ENCODE measurements at places on chromosomes 2 and 18.

GRCh38 chr2:234464291-234464645 is 32.6 kb downstream of the ARL4C start:
- no peak for DNase-seq

GRCh38 chr2:163565192-163565591 is 170.6 kb downstream of the FIGN start:
- DNase-seq: no peak

DNA sequence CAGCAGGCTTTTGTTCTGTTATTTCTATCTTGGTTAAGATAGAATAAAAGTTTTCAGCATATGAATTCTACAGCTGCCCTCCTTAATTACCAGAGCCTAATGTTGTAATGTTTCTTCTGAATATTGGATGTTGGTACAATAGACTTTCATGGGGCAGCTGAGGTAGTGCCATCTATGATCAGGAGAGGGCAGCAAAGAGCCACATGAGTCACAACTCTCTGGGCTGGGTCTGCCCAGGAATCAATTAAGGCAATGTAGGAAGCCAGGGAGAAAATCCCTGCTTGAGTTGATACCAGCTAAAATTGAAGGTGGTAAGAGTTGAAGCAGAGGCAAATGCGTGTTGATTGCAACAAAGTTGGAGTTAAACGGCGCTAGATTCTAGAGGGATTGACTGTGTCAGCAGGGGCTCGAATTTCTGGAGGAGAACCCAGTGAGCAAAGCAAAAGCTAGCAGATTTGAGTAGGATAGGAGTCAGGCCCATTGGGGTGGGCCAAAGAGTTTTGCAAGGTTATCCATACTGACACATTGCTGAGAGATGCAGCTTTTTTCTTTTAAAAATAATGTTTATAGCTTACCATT is 10.6 kb upstream of the MC5R start:
- peak; percentile 50 for DNase-seq

DNA sequence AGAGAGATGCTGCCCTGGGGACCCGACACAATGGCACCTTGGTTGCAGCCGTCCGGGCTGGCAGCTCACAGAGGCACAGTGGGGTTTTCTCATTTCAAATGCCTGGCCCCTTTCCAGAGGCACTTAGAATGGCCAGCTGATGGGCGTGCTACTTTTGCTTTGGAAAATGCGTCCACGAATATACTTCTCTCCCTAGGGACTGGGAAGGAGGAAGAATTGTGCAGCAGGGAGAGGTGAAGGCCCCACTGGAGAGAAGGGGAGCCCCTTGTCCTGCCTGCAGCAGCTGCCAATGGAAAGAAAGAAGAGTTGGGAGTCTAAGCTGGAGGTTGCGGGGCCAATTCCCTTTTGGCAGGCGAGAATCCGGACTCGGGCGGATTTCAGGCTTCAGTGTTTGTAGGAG is 1.1 kb upstream of the MAL start:
- DNase-seq: no peak

DNA sequence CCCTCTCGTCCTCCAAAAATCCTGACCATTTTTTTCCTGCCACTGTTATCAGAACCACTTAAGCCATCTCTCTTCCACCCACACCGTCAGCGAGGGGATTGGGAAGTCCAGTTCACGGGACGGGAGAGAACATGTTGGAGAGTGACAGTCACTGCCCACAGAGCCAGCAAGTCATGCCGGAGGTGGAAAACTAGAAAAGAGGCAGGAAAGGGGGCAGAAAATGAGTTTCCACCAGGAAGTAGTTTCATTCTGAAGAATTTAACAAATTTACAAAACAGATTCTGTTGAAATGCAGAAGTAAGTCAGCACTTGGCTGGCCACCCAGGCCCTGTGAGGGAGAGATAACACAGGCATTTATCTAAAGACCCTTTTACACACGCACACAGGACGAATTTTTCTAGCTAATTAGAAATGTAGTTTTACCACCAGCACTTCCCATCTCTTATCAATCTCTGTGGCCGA is 431.3 kb downstream of the TSN start:
- no peak for DNase-seq

GRCh38 chr2:2530334-2530733 is 199.3 kb upstream of the MYT1L start:
- no peak for DNase-seq

Measured in CD4-positive, alpha-beta T cell treated with Interleukin-1 beta for 1 hour (primary cell).